ENCODE measurements at places on chromosomes 5 and 9. TPM values are rescaled to one million over a fixed set of nuclear protein-coding genes. Genes with fewer than 3 reads are reported as not detected.

- DNase-seq, result no peak
- H3K27ac ChIP-seq, result no peak overlapping the region
- H3K4me1 ChIP-seq, result no peaks in the 10 kb centered on the region
- H3K27me3 ChIP-seq, result no peaks in the 10 kb centered on the region
These were observed 89.2 kb downstream of the ISL1 start for GRCh38 chr5:51472472-51472871.

DNA sequence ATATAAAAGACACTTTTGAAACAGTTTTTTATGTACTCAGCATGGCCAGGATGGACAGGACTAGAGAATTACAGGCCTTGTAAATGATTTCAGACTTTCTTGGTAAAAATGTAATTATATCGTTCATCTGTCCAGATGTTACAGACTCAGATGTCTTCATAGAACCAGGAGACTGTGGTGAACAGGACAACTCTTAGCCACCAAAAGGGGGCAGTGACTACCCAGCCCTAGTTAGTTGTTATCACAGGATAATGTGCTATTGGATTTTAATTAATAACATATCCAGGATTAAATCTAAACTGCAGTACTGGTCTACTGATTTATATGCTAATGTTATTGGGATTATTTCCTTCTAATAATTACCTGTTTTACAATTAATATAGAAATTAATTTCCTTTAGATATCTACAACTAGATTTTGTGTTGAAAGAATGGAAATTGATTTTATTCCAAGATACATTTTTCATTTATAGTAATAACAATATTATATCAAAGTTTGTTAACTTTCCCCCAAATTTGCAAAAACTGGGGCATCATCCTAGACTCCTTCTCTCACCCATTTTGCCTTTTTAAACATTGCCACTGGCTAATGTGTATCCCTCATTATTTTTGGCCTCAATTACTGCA is 99.4 kb downstream of the MTREX start:
- DNase-seq, result no peak
- no peak overlapping the region for H3K4me3 ChIP-seq
- H3K27ac ChIP-seq, result no peak overlapping the region
- no peaks in the 10 kb centered on the region for H3K4me1 ChIP-seq
- no peaks in the 10 kb centered on the region for H3K27me3 ChIP-seq

DNA sequence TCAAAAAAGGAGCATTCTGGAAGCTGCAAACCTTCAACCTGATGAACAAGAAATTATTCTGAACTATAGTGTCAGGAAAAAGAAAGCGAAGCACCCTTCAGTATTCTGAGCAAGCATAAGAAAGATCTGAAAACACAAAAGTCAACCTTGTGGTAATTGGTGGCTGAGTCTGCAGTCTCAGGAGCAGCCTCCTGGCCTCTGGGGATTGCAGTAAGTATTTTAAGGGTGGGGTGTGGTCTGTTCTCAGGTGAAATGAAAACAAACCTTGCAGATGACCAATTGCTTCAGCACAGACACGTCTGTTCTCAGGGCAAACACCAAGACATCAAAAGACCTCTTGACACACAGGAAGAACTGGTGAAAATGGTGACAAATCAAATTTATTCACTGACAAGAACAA is 147.8 kb upstream of the RAPGEF1 start:
- DNase-seq, result no peak
- no peaks in the 10 kb centered on the region for H3K4me1 ChIP-seq
- H3K4me3 ChIP-seq, result no peak overlapping the region
- no peaks in the 10 kb centered on the region for H3K27me3 ChIP-seq

DNA sequence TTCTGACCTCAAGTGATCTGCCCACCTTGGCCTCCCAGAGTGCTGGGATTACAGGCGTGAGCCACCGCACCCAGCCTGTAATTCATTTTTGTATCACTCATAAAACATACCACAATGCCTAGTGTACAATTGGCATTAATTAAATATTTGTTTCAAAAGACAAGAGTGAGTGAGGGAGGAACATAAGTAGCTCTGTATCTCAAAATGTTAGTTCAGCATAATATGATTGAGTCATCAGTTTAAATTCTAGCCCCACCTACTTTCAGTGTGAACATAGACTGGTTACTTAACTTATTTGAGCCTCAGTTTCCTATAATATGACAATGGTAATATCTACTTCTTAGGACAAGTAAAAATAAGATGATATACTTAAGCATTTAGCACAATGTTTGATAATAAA is 26.9 kb downstream of the INVS start:
- H3K4me3 ChIP-seq, result no peak overlapping the region
- DNase-seq, result no peak
- no peaks in the 10 kb centered on the region for H3K4me1 ChIP-seq
- H3K27ac ChIP-seq, result no peak overlapping the region
- no peaks in the 10 kb centered on the region for H3K27me3 ChIP-seq
- H3K36me3 ChIP-seq, result peaks cover 24% of the 10 kb centered on the region

- no peak for DNase-seq
- no peak overlapping the region for H3K27ac ChIP-seq
- H3K4me1 ChIP-seq, result no peaks in the 10 kb centered on the region
- no peaks in the 10 kb centered on the region for H3K36me3 ChIP-seq
- H3K4me3 ChIP-seq, result no peak overlapping the region
- no peaks in the 10 kb centered on the region for H3K27me3 ChIP-seq
These were observed 457.2 kb upstream of the ACTBL2 start for GRCh38 chr5:57939771-57940170.

- no peaks in the 10 kb centered on the region for H3K36me3 ChIP-seq
- H3K27me3 ChIP-seq, result no peaks in the 10 kb centered on the region
- peaks cover 42% of the 10 kb centered on the region for H3K4me1 ChIP-seq
- no peak overlapping the region for H3K4me3 ChIP-seq
These were observed 43.1 kb downstream of the TMEM252 start for GRCh38 chr9:68497629-68498028.

DNA sequence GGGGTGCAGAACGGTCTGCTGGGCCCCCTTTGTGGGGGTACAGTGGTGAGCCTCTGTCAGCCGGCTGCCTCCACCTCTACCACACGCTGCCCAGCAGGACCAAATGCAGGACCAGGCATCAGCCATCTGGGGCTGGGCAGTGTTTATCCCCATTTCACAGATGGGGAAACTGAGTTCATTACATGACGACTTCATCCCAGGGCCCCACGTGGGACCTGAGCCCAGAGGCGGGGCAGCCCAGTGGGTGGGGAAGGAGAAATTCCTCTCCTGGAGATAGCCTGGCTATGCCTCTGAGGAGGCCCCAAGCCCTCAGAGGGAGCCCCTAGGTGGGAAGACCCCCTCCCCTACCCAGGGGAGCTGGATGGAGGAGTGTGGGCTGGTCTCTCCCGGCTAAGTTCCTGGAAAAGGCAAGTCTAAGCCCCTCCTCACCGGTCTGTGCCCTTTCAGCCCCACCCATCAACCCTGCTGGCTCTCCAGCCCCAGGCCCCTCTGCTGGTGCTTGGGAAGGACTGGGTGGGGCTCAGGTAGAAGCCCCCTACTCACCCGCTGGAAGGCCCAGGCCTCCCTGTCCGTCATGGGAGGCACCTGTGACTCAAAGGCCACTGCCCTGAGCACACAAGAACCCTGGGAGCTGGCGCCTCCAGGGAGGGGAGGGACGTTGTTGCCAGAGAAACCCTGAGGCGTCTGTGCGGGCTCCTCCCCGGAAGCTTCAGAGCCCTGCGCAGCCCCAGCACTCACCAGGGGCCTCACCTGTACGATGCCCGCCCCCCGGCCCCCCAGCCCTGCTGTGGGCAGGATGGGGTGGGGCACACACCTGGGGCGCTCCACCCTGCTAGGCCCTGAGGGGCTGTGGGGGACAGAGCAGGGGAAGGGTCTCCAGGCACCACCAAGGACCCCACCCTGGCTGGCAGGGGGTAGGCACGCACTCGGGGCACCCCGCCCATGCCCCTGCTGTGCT is 7.4 kb upstream of the CCDC187 start:
- no peaks in the 10 kb centered on the region for H3K27me3 ChIP-seq
- no peak for DNase-seq
- no peaks in the 10 kb centered on the region for H3K4me1 ChIP-seq
- H3K4me3 ChIP-seq, result no peak overlapping the region

- DNase-seq, result peak; percentile 73
- peak overlapping the region; percentile 71 for H3K4me3 ChIP-seq
- H3K27me3 ChIP-seq, result no peaks in the 10 kb centered on the region
- H3K36me3 ChIP-seq, result no peaks in the 10 kb centered on the region
- peaks cover 3% of the 10 kb centered on the region for H3K4me1 ChIP-seq
- peak overlapping the region; percentile 95 for H3K27ac ChIP-seq
These were observed 370.0 kb upstream of the POU5F2 start for GRCh38 chr5:94111209-94112004.

GRCh38 chr5:139019880-139020279 is 144.7 kb upstream of the LRRTM2 start:
- no peak overlapping the region for H3K27ac ChIP-seq
- H3K4me1 ChIP-seq, result peaks cover 3% of the 10 kb centered on the region
- no peaks in the 10 kb centered on the region for H3K36me3 ChIP-seq
- H3K27me3 ChIP-seq, result no peaks in the 10 kb centered on the region
- DNase-seq, result no peak
- H3K4me3 ChIP-seq, result no peak overlapping the region

DNA sequence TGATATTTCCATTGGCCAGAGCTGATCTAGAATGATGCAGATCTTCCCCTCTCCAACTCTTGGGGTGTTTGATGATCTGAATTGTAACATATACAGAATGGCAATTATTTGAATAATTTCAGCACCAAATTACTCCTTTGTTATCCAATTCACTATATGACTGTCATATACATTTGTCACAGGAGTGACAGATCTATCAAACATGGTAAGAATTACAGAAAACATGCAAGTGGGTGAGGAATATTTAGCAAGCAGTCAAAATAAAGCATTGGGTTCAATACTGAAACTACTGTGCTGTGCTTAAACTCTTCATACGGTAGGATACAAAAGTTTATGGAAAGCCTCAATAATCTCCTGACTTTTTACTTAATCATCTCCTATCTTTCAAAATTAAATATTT is 8.8 kb downstream of the MPDZ start:
- no peak overlapping the region for H3K27ac ChIP-seq
- no peaks in the 10 kb centered on the region for H3K4me1 ChIP-seq
- no peaks in the 10 kb centered on the region for H3K36me3 ChIP-seq
- H3K27me3 ChIP-seq, result no peaks in the 10 kb centered on the region

DNA sequence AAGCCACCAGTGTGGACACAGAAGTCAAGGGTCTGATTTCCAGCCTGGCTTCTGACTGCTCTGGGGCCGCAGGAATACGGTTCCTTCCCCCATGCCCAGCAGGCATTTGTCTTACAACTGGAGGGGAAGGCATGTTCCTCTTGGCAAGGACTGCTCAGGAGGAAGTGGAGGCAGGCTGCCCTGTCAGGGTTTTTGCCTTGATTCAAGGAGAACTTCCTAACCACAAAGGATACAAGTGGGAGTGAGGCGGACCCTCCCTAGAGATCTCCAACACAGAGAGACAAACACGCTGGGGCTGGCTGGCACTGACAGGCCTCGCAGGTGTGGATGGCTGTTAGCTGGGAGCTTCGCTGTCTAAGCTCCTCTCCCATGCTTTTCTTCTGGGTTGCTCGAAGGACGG is 19.1 kb downstream of the TGFBI start:
- H3K36me3 ChIP-seq, result no peaks in the 10 kb centered on the region
- H3K27ac ChIP-seq, result no peak overlapping the region
- peaks cover 2% of the 10 kb centered on the region for H3K4me1 ChIP-seq
- DNase-seq, result no peak

- H3K27me3 ChIP-seq, result no peaks in the 10 kb centered on the region
- no peaks in the 10 kb centered on the region for H3K36me3 ChIP-seq
- no peaks in the 10 kb centered on the region for H3K4me1 ChIP-seq
- no peak overlapping the region for H3K4me3 ChIP-seq
- H3K27ac ChIP-seq, result no peak overlapping the region
These were observed 1082.9 kb upstream of the CDH18 start for GRCh38 chr5:21070858-21071257.

- no peaks in the 10 kb centered on the region for H3K36me3 ChIP-seq
- H3K27me3 ChIP-seq, result no peaks in the 10 kb centered on the region
- no peak overlapping the region for H3K4me3 ChIP-seq
- no peak overlapping the region for H3K27ac ChIP-seq
- no peaks in the 10 kb centered on the region for H3K4me1 ChIP-seq
These were observed 236.1 kb downstream of the MARCHF11 start for GRCh38 chr5:15943487-15943886.

DNA sequence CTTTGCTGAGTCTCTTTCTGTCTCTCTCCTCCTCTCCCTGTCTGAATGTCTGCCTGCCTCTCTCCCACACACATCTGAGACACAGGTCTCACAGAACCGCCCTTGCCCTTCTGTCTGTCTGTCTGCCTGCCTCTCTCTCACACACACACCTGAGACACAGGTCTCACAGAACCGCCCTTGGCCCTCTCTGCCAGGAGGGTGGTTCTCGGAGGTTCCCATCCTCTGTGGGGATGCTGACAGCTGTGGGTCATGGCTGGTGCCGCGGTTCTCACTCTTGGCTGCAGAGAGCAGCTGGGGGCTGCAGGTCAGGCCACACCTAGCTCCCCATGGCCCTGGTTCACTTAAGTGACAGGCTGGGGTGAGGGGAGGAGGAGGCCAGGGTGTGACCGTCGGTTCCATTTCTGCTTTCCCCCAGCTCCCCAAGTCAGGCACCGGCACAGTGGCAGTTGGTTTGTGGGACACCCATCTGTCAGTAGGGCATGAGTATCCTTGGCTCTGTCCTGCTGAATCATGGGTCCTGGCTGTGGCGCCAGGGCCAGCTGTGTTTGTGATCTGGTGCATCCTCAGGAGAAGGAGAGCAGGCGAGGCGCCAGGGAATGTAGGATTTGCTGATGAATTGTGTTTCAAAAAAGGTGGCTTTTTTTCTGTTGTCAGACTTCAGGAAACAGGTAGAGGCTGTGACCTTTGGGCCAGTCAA is 42.3 kb upstream of the CLPTM1L start:
- no peaks in the 10 kb centered on the region for H3K36me3 ChIP-seq
- H3K27me3 ChIP-seq, result no peaks in the 10 kb centered on the region
- peaks cover 20% of the 10 kb centered on the region for H3K4me1 ChIP-seq
- no peak for DNase-seq

DNA sequence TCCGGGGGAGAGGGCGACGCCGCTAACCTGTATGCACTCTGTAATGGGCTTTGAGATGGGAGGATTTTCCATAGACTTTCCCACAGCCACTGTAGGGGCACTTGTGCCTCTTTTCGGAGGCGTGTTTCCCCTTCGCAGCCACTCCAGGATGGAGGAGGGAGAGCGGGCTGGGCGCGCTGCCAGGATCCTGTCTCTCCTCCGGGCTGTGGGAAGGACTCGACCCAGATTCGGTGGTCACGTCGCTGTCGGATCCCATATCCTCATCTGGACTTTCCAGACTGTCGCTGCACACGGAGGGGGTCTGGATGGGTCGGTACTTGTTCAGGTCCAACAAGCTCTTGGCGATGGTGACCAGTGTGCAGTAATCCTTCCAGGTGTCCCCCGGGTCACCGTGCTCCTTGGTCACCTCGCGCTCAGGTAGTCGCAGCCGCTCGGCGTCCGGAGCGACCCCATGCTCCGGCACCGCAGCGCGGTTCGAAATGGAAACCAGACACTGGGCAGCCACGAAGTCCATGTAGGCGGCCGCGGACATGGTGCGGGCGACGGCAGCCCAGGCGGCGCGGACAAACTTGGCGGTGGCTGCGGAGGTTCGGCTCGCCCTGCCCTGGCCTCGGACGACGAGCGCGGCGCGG is 1.5 kb downstream of the KLF9 start:
- H3K36me3 ChIP-seq, result no peaks in the 10 kb centered on the region
- H3K27me3 ChIP-seq, result no peaks in the 10 kb centered on the region
- peak; percentile 27 for DNase-seq
- peaks cover 22% of the 10 kb centered on the region for H3K4me1 ChIP-seq

The CARD6 gene
- total RNA-seq, result 19.8 TPM

The FBLL1 gene
- total RNA-seq, result not detected

The TAF11L5 gene
- not detected for total RNA-seq

The ZDHHC11 gene
- 1.1 TPM for total RNA-seq

The DHFR gene
- total RNA-seq, result 7.1 TPM

The TAF11L2 gene
- total RNA-seq, result not detected

The PHF19 gene
- 40.0 TPM for total RNA-seq

The NDOR1 gene
- total RNA-seq, result 11.2 TPM

All from esophagus squamous epithelium (tissue), 5 donors.